NK-92 treated with Interleukin-12 subunit alpha and Interleukin-12 subunit beta, amount 100 ng/mL, for 24 hours (cell line): ENCODE measurements at places on chromosomes 3 and 15.

- no peak for DNase-seq
Observed at GRCh38 chr15:74777769-74778598, 3.9 kb upstream of the CSK start.

GRCh38 chr3:12294885-12295580 lies 6.2 kb downstream of the PPARG start:
- peak; percentile 4 for DNase-seq

DNA sequence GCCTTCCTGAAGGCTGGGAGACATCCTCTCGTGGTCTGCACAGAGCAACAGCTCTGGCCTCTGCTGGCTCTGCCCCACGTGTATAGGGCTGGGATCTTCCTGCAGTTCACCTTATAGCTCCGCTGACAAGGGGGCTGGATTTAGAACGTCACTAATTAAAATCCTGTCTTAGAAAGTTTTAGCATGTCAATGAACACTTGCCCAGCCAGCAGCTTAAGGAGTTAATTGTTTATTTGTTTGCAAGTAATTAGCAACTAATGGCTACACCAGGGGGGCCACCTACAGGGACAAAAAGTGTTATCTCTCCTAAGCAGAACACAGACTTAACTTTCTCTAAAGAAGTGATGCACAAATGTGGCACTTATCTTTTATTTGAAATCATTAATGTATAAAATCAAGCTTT lies at the start of gene HESX1:
TSS of gene HESX1 (minus strand) at position 84 of the 403 bp plus-strand sequence. CDS start at position 24, 60 bp downstream.
- no peak for DNase-seq

GRCh38 chr15:45904019-45904418 lies 269.2 kb downstream of the SQOR start:
- no peak for DNase-seq

DNA sequence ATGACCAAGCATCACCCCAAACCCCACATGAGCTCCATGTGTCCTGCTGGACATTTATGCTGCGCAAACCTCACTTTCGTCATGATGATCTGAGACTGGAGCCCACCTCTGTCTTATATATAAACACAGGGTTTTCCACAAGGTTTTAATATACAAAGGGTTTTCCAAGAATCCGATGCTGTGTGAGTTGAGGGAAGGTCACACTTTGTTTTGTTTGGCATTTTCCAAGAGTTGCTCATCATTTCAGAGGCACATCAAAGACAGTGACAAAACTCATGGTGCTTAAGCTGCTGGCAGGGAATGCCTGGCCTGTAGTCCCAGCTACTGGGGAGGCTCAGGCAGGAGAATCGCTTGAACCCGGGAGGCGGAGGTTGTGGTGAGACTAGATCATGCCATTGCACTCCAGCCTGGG lies 20.0 kb downstream of the EFCC1 start:
- DNase-seq, result no peak

DNA sequence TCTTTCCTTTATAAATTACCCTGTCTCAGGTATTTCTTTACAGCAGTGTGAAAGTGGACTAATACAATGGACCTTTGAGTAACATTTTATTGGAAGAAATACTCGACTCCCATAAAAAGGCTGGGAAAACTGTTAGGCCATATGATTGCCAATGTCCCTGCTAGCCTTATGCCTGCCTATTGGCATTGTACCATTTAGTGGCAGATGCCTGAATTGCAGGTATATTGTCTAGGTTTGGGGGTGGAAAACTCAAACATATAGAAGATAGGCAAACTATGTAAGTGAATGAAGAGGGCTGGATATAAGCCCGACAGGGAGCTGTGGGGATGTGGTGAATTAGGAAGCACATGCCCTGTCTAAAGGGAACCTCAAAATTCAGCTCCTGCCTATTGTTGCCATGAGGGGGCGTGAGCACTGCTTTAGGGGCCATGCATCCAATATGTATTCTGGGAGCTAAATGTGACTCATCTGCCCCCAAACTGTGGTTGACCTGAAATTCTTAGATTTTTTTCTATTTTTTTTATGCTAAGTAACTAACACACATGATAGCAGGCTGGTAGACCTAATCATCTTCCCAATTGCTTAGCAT lies 65.2 kb upstream of the TRA2B start:
- DNase-seq, result no peak

GRCh38 chr3:128487813-128488635 lies 5.0 kb downstream of the GATA2 start:
- no peak for DNase-seq

- DNase-seq, result no peak
Observed at GRCh38 chr3:102163039-102163817, 271.6 kb upstream of the ZPLD1 start.

DNA sequence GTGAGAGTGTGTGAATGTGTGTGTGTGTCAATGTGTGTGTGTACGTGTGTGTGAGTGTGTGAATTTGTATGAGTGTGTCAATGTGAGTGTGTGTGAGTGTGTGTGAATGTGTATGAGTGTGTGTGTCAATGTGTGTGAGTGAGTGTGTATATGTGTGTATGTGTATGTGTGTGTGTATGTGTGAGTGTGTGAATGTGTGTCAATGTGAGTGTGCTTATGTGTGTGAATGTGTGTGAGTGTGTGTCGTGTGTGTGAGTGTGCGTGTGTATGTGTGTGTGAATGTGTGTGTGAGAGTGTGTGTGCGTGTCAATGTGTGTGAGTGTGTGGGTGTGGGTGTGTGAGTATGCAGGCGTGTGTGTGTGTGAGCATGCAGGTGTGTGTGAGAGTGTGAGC lies 93.5 kb upstream of the ALDH1A3 start:
- no peak for DNase-seq

DNA sequence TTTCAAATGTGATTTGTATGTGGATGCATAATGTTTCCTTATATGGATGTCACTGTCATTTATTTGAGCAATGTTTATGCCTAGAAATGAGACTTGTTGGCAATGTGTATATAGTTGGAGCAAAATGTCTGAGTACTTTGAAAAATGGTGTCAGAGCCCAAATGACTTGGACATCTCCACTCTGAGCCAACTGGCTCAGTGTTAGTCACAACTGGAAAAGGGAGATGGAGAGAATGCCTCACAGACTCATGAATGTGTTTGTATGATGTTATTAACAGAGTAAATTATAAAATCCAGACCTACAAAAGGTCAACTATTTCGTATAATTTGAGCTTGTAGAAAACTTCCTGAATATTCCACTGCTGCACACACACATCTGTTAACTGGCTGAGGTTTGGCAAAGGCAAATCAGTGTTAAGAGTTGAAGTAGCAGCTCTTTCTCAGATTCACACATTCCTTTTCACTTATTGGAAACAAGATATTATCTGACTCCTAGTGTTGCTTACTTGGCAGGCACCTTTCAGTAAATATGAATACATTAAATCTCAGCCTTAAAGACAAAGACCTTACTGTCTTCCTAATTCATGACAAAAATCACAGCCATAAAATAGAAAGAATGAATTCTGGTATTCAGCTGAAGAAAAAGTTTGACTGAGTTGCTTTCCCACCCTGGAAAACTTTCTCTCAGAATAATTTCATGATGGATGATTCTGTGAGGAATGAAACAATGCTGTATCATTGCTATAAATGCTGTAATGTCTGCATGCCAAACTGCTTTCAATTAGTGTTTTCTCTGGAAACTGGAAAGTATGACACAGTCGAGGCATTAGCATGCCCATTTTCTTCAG lies 27.0 kb downstream of the ADIPOQ start:
- DNase-seq, result no peak

DNA sequence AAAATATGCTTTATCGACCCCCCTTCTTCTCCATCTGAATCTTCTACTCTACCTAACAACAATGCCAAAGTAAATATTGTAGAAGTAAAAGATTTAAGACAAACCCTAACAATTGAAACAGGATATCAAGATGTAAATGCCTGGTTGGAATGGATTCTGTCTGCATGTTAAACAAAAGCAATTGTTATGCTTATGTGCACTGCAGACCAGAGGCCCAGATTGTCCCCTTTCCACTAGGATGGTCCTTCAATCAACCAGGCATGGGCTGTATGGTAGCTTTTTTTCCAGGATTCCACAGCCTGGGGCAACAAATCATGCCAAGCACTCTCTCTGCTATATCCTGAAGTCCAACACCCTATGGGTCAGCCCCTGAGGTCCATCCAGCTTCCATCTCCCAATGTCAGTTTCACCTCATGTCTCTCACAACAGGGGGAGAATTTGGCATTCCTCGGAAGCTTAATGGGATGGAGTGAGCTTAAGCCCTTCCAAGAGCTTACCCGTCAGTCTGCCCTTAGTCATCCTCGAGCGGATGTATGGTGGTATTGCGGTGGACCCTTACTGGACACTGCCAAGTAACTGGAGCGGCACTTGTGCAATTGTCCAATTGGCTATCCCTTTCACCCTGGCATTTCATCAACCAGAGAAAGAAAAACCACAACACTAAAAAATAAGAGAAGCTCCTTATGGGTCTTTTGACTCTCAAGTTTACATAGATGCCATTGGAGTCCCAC lies 36.2 kb downstream of the ZNF589 start:
- DNase-seq, result no peak

- DNase-seq, result peak; percentile 11
Observed at GRCh38 chr3:187737368-187738070, 7.7 kb downstream of the BCL6 start.

- no peak for DNase-seq
Observed at GRCh38 chr3:27290760-27291159, 78.4 kb downstream of the NEK10 start.

DNA sequence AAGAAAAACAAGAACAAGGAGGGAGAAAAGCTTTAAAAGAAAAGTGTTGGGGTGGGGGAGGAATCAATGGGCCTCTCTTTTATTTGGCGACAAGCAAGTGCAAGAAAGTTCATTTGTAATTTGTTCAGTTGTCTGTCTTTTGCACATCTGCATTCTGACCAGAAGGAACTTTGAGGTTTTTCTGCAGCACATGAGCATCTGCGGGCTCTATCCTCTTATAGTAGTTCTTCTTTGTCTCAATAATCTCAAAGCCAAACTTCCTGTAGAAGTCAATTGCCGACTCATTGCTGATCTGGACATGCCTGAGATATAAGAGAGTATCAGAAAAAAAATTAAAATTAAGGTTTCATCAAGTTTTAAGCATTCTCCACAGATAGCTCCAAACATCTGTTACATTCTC lies 24.4 kb downstream of the NAA50 start:
- no peak for DNase-seq

DNA sequence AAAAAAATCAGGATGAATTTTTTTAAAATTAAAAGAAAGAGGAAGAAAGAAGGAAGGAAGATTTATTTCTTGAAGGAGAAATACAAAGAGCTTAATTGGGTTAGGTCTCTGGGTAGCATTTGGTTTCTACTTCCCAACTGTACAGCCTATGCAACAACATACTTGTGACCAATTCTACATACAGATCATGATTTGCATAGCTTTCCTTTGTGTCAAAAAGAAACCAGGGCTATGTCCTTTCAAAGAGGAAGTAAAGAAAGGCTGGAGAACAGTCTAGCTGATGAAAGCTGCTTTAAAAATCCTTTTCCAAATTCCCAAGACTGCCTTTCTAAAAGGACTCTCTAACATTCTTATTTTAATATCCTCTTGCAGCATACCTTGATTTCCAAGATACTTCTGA lies 6.1 kb upstream of the HGD start:
- DNase-seq, result no peak

GRCh38 chr3:112681822-112682325 lies 40.9 kb upstream of the CCDC80 start:
- DNase-seq, result no peak

GRCh38 chr3:125651244-125651643 lies 55.9 kb upstream of the OSBPL11 start:
- DNase-seq, result no peak

GRCh38 chr3:29760226-29760685 lies 479.4 kb downstream of the RBMS3 start:
- DNase-seq, result no peak

DNA sequence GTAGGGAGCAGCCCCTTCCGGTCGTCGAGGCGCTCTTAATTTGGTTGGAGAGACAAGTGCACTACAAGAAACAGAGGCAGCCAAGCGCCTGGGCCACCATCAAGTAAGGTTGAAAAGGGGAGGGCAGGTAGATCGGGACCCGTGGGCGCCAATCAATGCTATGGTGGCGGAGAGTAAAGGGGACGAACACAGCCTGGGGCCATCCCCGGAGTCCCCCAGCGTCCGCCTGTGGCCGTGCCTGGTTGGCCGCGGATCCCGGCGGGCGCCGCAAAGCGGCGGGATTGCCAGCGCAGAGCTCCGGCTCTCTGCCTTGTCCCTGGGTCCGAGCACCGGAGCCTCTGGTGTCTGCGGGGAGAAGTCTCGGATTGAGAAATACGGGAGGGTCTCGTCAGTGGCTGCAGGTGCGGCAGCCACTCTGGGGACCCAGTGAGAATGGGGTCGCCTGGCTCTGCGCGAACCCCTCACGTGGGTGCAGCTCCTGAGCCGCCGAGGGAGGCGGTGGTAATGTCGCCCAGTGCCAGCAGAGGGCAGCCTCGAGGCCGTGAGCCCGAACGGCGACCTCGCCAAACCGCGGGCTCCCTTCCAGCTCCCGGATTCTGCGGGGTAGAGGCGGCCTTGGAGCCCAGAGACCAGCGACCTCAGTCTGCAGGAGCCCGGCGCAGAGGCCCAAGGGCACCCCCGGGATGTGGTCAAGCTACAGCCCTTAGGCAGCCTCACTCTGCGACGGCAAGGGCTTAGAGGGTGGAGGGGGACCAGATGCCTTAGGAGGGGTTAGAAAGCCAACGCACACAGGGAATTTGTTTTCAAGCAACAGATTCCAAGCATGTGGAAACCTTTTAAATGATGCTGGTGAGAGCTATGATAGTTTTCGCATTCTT lies 10.8 kb downstream of the FOXL2 start:
- DNase-seq, result no peak

GRCh38 chr3:125032683-125033082 lies 23.1 kb downstream of the HEG1 start:
- DNase-seq, result no peak

DNA sequence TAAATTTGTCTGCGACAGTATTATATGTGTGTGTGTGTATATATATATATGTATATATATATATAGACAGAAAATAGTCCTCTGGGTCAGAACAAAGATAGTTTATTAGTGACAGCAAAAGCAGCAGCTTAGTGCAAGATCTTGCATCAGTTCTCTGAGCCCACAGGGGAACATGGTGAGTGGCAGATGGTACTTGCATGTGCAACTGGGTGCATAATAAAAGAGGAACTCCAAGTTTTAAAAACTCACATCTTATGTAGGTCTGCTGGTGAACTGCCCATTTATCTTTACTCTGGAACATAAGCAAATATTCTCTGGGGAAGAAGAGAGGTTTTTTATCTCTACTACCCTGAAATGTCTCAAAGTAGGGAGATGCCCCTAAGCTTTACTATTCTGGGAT lies 276.4 kb downstream of the POLQ start:
- DNase-seq, result no peak
